Stimulated activated CD8-positive, alpha-beta memory T cell treated with anti-CD3 and anti-CD28 coated beads, Interleukin-2, amount 100 ng/mL, for 48 hours (primary cell): ENCODE measurements at places on chromosomes 11 and 22.

GRCh38 chr11:64713016-64713707 is 9.8 kb downstream of the NRXN2 start:
- DNase-seq, result no peak

DNA sequence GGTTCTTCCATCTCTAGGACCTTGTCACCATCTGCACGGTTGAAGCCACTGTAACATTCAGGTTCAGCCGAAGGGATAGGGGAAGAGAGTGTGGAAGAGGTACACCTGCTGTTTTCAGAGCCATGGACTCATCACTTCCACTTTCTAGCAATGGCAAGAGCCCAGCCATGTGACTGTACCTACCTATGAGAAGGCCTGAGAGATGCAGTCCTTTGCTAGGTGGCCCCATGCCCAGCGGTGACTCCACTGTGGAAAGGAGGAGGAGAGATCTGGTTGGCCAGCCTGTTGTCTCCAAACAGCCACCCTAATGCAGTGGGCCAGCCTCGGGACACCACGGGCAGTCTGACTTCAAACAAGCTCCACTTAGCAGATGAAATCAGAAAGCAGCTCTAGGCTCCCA is 16.0 kb downstream of the RASD2 start:
- no peak for DNase-seq

DNA sequence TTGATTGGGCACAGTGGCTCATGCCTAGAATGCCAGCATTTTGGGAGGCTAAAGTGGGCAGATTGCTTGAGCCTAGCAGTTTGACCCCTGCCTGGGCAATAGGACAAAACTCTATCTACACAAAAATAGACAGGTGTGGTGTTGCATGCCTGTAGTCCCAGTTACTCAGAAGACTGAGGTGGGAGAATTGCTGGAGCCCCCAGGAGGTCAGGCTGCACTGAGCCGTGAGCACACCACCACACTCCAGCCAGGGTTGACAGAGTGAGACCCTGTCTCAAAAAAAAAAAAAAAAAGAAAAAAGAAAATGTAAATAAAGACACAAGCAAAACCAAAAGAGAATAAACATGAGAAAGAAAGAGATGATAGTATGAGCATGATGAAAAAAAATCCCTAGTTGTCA is 802.4 kb upstream of the ANO3 start:
- no peak for DNase-seq

DNA sequence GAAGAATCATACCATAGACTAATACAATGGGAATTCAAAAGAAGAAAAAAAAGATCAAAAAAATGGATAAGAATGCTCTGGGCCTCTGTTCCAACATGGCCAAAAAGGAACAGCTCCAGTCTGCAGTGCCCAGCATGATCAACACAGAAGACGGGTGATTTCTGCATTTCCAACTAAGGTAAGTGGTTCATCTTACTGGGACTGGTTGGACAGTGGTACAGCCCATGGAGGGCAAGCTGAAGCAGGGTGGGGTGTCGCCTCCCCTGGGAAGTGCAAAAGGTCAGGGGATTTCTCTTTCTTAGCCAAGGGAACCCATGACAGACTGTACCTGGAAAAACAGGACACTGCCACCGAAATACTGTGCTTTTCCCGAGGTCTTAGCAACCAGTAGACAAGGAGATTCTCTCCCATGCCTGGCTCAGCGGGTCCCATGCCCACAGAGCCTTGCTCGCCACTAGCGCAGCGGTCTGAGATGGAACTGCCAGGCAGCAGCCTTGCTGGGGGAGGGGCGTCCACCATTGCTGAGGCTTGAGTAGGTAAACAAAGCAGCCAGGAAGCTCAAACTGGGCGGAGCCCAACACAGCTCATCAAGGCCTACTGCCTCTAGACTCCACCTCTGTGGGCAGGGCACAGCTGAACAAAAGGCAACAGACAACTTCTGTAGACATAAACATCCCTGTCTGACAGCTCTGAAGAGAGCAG is 428.4 kb downstream of the MN1 start:
- DNase-seq, result no peak

- peak; percentile 51 for DNase-seq
These were observed 17.3 kb upstream of the SLC29A2 start for GRCh38 chr11:66388780-66389386.

GRCh38 chr11:63942803-63943202 is 4.0 kb downstream of the NAA40 start:
- no peak for DNase-seq

- DNase-seq, result no peak
These were observed 13.7 kb downstream of the DCDC1 start for GRCh38 chr11:31355817-31356216.
